Forelimb muscle (tissue), 1 donor: ENCODE measurements at places on chromosomes 1 and 21.

GRCh38 chr1:161185732-161186311 is 8.5 kb upstream of the B4GALT3 start:
- DNase-seq = no peak

- no peak for DNase-seq
Observed at GRCh38 chr1:163263818-163264655, 57.7 kb upstream of the NUF2 start.

- DNase-seq = no peak
Observed at GRCh38 chr1:45569962-45570581, 13.8 kb upstream of the NASP start.

GRCh38 chr21:36579898-36580297 is 100.0 kb upstream of the CLDN14 start:
- DNase-seq = no peak

DNA sequence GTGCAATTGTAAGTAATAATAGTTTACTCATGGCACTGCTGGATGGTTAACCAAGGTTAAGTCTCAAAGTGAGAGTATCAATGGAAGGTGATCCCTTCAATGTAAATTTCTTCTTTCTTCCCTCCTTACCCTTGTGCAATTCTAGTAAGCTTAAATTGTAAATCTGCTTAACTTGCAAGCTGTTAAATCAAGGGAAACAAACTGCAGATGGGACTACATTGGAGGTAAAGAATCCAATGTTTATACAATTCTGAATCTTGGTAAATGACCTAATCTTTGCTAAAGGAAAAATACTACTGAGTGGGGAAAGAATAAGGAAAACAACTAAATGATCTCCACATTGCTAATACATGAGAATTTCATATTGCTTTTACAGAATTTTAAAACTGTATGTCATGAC is 6.7 kb upstream of the CD55 start:
- DNase-seq = no peak

GRCh38 chr1:171110621-171111326 is 20.1 kb downstream of the FMO3 start:
- peak; percentile 48 for DNase-seq
